ENCODE measurements at places on chromosomes 5 and 9. TPM values are rescaled to one million over a fixed set of nuclear protein-coding genes. Genes with fewer than 3 reads are reported as not detected.
A peak's percentile ranks its signal among the peaks of the same experiment; 100 is the strongest.

- DNase-seq: no peak
Observed at GRCh38 chr9:98378206-98378780, 122.8 kb upstream of the TBC1D2 start.

Gene ADAMTS16
- total RNA-seq: not detected

Gene RAB24
- 41.1 TPM for total RNA-seq

Gene NOTCH1
- total RNA-seq: 11.7 TPM

DNA sequence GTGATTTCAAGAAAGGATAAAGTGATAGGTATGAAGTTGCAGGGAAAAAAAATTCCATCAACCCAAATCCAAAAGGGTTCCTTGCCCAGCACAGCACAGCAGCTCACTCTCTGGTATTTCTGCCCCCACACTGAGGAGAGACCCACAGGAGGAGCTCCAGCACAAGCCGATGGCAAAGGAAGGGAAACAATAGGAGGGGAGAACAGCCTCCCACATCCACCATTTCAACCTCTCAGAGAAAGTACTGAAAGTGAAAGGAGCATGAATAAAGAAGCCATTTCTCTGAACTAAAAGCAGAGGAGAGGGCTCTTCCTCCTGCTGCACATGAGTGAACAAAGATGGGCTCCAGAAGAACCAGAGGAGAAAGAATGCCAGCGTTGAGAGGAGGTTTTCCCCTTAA is 54.9 kb upstream of the ZSWIM6 start:
- DNase-seq: no peak

DNA sequence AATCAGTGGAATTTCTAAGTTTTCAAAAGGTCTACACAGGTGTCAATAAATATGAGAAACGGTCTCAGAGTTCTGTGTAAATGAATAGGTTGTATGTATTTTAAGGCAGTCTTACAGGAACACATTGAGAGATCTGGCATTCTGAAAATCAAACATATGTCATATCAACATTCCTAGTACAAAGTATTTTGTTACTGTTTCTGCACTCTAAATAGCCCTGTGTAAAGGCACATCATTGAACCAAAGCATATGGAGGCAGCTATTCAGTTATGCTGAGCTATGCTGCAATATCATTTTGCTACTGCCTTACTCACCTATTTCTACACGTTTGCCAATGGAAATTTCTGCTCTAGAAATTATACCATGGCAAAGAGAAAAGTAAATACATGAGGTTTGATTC is 379.1 kb downstream of the KIAA0825 start:
- no peak for DNase-seq

DNA sequence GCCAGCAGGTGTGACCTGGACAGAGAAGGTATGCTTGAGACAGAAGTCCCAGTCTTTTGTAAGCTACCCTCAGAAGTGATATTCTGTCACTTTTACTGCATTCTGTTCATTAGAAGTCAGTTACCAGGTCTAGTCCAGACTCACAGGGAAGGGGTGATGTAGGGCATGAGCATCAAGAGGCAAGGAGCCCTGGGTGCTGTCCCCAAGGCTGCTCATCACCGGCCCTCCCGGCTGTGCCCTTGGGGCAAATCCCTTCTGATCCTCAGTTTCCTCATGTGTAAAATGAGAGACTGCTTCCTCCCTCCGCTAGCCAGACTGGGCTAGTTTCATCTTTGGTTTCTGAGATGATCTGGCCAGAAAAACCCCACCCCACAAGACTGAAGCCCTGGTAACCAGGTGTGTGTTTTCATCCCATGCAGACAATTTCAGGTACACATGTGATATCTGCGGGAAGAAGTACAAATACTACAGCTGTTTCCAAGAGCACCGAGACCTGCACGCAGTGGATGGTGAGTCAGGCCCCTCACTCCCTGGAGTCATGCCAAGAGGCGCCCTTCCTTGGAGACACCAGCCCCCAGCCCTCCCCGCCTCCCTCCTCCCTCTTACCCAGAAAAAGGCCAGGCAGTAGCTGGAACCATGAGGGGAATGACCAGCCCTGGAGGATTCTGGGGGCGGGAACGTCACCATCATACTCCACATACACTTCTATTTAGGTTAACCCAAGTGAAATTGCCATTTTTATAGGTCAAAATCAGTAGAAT is 71.0 kb downstream of the AMBP start:
- DNase-seq: no peak

DNA sequence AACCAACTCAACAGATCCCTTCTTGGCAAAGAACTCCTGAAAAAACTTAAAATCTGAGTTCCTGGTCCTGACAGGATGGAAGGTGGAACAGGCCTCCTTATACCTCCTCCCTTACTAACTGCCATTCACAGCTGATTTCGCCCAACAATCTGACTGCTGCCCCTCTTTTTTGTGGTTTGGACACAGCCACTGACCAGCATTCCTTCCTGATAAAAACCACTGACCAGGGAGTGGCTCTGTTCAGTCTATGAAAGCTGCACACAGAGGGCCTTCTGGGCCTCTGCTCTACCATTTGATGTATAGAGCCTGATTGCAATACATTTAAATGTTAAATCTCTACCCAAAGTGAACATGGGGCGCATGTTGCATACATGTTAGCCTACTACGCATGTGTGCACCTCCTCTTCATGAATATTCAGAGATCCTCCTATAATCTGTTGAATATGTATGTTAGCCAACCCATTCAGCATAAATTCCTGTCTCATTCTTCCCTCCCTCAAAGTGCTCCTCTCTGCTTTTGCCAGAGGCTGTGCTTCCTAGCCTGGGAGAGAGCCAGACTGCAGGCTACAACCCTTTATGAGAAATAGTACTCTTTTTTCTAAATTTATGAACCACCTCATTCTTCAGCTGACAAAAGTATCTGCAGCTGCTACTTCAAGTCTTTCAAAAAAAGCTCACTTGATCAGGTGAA is 93.7 kb upstream of the MRPS30 start:
- no peak for DNase-seq

- peak; percentile 7 for DNase-seq
Observed at GRCh38 chr9:93061791-93062763, 3.6 kb downstream of the SUSD3 start.

Gene SPINK7
- total RNA-seq: not detected

Gene DAB2IP
- total RNA-seq: 56.3 TPM

GRCh38 chr5:178113141-178113787 is at the start of gene N4BP3:
Gene N4BP3 (plus strand): TSS chr5:178113532. CDS start chr5:178119584, 6,052 bp downstream.
- peak; percentile 93 for DNase-seq

Gene NDUFAF2
- total RNA-seq: 43.4 TPM

Gene NDUFA8
- 33.5 TPM for total RNA-seq

Data from Calu3 (cell line).